NCI-H1930 (cell line): ENCODE measurements at places on chromosomes 12 and 14.

DNA sequence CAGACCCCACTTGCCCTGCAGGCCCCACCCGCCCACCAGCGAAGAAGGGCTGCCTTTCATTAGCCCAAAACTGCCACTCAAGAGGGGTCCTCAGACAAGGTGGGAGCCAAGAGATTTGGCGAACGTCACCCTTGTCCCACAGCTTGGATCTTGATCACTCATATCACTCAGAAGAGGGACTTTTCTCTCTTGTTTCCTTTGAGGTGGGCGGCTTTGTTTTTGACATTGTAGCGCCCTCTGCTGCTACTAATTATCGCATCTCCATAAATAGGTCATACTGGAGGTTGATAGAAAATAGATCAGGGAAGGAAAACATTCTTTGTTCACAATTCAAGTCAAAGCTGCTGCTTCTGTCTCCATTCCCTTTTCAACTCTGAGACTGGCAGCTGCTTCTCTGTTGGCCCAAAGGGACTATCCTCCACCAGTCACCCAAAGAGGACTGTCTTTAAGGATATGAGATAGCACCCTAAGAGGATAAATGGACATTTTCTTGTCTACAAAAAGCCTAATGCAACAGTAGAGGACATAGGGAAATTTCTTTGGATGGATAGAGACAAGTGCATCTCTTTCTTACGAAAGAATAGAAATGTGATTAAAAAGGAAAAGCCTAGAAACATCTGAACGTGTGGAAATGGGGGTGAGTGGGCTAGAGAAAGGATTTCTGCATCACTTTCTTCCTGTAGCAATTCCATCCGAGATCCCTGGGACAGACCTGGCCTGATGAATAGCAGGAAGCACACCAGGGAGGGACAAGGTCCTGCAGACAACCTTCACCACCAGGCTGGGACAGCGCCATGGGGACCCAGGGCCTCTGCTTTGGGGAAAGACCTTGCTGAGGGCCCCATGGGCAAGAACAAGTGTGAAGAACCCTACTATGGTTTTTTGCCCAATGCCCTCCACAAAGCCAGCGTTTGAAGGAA is 115.8 kb downstream of the DAD1 start:
- DNase-seq = peak; percentile 5

GRCh38 chr12:95384785-95385184 is 89.2 kb upstream of the METAP2 start:
- no peak for DNase-seq

GRCh38 chr12:109202770-109203169 is 86.4 kb downstream of the ACACB start:
- no peak for DNase-seq

GRCh38 chr14:24296341-24297157 is 3.0 kb downstream of the DHRS1 start:
- DNase-seq = peak; percentile 29

DNA sequence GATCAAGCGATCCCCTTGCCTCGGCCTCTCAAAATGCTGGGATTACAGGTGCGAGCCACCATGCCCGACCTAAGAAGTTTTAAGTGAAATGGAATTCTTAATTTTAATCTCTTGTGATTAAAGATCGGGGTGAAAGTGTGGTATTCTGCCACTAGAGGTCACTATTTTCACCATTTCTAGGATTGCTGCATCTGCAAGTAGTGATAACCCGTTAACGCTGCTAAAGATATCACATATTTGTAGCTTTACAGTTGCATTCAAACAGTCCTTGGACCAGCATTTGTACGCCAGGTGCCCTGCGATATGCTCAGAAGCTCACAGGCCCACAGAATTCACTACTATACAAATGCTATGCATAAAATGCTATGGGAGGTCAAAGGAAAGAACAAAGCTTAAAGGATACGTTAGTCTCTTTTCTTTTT is 19.3 kb downstream of the CCDC62 start:
- DNase-seq = no peak

- no peak for DNase-seq
Measured at GRCh38 chr14:103736546-103737431, 21.2 kb downstream of the ZFYVE21 start.

DNA sequence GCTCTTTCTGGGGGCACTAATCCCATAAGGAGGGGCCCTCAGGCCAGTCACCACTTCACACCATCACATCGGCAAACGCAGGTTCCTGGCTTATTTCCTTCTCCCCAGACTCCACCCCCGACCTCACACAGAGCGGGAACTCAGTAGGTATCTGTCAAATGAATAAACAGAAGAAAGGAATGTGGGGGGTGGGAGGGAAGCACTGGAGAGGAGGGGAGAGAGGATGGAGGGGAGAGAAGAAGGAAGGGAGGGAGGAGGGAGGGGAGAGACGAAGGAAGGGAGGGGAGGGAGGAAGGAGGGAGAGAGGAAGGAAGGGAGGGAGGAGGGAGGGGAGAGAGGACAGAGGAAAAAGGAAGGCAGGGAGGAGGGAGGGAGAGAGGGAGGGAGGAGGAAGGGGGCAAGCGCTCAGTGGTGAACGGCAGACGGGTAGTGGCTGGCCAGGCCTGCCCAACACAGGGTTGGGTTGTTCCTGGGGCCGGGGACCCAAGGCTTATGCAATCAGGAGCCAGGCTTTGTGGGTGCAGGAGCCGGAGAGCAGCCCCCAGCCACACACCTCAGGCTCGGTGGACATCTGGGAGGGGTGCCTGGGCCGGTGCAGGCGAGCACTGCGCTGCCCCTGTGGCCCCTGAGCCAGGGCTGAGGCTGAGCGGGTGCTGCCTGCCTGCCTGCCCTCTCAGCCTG is 52.6 kb upstream of the FBRSL1 start:
- no peak for DNase-seq

DNA sequence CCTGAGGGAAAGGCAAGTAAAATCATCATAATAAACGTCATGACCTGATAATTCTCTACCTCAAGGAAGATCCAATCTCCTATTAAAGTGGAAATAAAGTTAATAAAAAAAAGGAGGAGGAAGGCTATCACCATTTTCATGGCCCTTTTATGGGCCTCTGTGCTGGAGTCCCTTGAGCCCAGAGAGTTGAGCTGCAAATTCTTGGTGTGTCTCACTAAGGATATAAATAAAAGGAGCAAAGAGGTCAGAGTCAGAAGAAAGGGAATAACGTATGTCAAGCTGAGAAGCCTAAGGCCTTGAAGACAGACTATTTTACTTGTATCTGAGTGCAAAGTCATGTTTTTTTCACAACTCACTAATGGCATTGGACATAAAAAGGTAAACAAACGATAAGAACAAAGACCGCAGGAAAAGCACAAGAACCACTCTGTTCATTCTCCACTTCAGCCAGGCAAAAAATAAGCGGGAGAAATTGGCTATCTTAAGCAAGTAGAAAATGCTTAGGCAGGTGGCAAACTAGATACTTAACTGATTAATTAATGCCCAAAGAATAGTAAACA is 12.0 kb upstream of the SMIM10L1 start:
- no peak for DNase-seq

- DNase-seq = no peak
Measured at GRCh38 chr14:82420871-82421270, 887.2 kb upstream of the SEL1L start.

DNA sequence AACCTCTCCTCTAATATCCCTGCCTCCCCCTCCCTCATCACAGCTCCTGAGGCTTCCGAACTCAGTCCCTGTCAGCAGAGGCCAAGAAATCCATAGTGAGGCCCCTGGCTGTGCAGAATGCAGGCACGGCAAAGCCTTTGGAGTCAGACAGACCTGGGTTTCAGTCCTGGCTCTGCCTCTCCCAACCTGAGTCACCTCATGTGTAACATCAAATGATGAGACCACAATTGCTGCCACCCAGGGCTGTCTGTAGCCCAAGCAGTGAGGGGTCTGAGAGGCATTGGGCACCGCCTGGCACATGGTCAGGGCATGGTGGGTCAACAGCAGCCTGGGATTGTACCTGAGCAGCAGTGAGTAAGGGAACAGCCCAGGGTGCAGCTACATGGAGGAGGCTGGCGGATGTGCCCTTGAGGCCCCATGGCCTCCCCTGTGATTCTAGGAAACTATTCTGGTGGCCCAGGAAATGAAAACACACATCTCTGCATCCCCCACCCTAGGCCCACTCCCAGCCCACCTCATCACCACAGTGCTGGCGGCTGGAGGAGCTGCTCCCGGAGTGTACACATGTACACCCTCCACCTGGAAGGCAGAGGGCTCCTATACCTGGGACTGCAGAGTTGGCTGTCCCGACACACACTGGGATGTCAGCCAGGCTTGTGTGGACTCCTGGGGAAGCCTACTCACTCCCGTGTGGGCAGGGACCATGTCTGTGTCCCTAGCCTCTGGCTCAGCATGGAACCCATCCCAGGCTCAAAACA is 7.7 kb downstream of the ANKRD33 start:
- no peak for DNase-seq

DNA sequence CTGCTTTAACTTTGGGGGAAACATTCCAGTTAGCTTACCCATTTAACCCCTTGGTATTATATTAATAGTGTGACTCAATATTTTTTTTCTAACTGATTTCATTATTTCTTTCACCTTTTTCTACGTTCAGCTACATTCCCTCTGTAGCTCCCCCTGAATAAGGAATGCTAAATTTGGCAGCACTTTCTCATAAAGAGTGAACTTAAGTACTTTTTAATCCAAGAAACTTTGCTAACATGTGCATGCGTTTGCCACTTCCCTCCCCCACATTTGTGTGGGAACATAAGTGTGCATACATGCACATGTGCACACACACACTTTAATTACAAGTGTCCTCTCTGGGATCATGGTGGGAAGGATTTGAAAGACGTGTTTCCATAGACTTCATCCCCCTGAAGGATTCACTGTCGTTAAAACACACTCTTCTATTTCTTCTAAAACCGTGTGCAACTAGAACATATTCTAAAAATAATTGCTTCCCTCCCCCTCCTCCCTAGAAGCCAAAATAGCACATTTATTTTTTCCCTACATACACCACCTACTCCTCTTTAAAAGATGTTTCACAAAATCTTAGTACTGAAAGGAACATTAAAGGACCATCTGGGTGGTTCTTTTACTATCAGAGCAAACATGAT is 142.6 kb downstream of the PPM1H start:
- no peak for DNase-seq

DNA sequence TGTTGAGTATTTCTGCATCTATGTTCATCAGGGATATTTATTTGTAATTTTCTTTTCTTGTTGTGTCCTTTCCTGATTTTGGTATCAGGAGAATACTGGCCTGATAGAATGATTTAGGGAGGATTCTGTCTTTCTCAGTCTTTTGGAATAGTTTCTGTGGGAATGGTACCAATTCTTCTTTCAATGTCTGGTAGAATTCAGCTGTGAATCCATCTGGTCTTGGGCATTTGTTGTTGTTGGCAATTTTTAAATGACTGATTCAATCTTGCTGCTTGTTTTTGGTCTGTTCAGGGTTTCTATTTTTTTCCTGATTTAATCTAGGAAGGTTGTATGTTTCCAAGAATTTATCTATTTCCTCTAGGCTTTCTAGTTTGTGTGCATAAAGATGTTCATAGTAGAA is 170.9 kb upstream of the PDE3A start:
- DNase-seq = no peak

GRCh38 chr14:75461755-75462349 is 34.0 kb downstream of the JDP2 start:
- no peak for DNase-seq

GRCh38 chr14:103103461-103104388 is 9.2 kb downstream of the EXOC3L4 start:
- no peak for DNase-seq

DNA sequence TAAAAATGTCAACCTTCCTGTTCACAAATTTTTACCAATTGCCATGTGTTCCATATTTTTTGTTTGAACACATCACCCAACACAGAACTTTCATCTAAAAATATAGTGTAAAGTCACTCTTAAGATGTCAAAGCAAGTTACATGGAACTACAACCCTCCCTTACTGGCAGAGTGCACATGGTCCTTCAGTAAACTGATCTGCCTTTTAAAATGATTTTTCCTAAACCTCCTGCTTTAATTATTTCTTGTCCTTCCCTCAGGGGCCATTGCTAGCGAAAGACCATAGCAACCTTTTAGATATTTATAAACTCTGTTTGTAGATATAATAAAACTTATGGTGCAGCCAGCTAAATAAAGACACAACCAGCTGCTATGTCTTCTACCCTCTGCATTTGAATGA is 255.2 kb upstream of the FAR2 start:
- DNase-seq = no peak

DNA sequence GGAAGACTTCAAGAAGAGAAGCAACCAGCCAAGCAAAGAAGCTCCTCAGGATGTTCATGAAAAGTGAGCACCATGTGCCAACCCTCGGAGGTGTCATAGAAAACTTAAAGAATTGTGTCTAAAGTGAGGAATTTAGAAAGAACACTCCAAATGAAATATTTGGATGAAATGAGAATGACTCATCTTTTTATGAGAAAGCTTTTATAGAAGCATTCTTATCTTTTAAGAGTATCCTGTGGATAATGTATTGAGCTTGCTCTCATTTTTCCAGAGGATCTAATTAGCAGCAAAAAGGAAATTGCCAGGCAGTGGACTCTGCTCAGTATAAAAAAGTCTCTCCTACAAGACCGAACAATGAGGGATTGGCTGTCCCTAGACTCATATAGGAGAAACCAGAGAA is 454.9 kb downstream of the LRIG3 start:
- no peak for DNase-seq

GRCh38 chr14:25396128-25396527 is 346.2 kb upstream of the STXBP6 start:
- DNase-seq = no peak

- DNase-seq = no peak
Measured at GRCh38 chr14:78829274-78829673, 659.1 kb downstream of the NRXN3 start.

GRCh38 chr14:65840118-65840751 is 427.7 kb downstream of the FUT8 start:
- DNase-seq = no peak

DNA sequence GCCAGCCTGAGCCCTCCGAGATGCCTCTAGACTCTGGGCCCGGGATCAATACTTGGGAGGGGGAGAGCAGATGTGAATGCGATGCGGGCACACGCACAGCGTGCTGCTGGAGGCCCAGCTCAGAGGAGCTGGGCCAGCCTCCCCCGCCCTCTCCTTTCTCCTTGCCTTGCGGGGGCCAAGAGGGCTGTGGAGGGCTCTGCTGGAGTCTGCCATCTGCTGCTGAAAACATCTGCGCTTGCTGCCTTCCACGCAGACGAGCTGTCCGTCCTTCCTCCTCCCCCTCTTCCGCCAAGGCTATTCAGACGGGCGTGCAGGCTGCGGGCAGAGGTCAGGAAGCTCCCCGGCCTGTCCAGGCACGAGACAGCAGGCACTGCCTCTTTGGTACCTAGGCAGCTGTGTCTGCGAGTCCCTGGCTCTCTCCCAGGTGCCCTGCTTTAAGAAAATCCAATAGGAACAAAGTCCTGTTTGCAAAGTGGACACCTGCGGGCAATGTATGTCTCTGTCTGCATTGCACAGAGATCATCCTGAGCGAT is 75.2 kb downstream of the SPRING1 start:
- no peak for DNase-seq

GRCh38 chr12:89439941-89440340 is 84.7 kb downstream of the GALNT4 start:
- no peak for DNase-seq

- DNase-seq = peak; percentile 72
Measured at GRCh38 chr12:78406828-78407227, 457.7 kb upstream of the SYT1 start.

- no peak for DNase-seq
Measured at GRCh38 chr14:90140956-90141316, 79.1 kb downstream of the KCNK13 start.

GRCh38 chr14:104145826-104146601 is 7.6 kb downstream of the KIF26A start:
- no peak for DNase-seq
